ENCODE measurements at places on chromosomes 4 and X.

DNA sequence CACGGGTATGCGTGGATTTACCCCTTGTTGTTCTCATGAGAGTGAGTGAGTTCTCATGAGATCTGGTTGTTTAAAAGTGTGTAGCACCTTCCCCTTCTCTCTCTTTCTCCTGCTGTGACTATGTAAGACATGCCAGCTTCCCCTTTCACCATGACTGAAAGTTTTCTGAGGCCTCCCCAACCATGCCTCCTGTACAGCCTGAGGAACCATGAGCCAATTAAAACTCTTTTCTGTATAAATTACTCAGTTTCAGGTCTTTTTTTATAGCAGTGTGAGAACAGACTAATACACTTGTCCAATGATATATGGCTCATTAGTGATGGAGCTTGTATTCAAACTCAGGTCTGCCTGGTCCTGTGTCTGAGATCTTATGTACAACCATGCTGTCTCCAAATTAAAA, 28.5 kb upstream of the RTL3 start:
- DNase-seq: no peak

GRCh38 chrX:56232221-56233082, at the start of gene KLF8:
Gene KLF8 (plus strand): TSS chrX:56232356. CDS start chrX:56233335, 979 bp downstream.
- peak; percentile 35 for DNase-seq

GRCh38 chr4:102449751-102450352, 51.3 kb upstream of the NFKB1 start:
- no peak for DNase-seq

GRCh38 chr4:48902266-48902665, 4.3 kb downstream of the OCIAD2 start:
- DNase-seq: no peak

GRCh38 chr4:87915621-87916020, 59.9 kb upstream of the SPP1 start:
- no peak for DNase-seq

GRCh38 chrX:153928846-153929245, 2.8 kb upstream of the ARHGAP4 start:
- DNase-seq: no peak

DNA sequence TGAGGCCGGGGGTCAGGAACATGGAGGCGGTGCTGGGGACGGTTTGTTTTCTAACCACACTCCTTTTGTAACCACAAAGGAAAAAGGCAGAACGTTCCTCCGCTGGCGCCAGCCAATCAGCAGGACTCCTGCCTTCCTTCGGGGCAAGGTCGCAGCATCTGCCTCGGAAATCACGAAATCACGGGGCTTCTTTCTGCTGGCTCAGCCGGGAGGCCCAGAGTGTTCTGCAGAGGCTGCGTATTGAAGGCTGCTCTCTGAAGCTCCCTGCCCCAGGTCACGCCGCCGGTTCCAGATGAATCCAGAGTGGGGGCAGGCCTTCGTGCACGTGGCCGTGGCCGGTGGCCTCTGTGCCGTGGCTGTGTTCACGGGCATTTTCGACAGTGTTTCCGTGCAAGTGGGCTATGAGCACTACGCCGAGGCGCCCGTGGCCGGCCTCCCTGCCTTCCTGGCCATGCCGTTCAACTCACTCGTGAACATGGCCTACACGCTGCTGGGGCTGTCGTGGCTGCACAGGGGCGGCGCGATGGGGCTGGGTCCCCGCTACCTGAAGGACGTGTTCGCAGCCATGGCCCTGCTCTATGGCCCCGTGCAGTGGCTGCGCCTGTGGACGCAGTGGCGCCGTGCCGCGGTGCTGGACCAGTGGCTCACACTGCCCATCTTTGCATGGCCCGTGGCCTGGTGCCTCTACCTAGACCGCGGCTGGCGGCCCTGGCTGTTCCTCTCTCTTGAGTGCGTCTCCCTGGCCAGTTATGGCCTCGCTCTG, 9.4 kb downstream of the TMEM187 start:
- DNase-seq: no peak

DNA sequence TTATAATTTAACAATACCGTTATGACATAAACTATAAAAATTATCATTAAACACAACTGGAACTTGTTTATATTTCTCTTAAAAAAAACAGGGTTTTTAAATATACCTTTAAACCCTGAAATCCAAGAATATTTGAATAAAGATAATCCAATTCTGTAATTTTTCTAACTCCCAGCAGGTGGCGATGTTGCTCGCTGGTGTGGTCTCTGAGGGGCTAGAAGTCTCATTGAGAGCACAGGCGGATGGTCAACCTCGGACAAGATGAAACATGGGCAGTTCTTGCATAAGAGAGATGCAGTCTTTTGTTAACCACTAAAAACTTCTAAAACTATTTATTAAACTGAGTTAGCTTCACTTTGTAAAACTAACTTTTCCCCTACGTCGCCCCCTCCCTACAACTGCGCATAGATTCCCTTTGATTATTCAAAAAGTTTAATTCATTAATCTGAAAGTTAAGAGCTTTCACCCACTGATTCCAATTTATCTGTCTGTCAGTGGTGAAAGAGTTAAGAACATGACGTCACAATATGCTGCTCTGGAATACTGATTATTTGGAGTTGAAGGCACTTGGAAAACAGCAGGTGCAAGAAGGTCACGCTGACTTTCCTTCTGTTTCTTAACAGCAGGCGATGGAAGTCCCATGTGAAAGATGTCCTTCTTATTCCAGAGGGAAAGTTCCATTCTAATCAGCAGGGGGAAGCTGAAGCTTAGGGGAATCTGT, 29.5 kb downstream of the DMP1 start:
- DNase-seq: no peak

DNA sequence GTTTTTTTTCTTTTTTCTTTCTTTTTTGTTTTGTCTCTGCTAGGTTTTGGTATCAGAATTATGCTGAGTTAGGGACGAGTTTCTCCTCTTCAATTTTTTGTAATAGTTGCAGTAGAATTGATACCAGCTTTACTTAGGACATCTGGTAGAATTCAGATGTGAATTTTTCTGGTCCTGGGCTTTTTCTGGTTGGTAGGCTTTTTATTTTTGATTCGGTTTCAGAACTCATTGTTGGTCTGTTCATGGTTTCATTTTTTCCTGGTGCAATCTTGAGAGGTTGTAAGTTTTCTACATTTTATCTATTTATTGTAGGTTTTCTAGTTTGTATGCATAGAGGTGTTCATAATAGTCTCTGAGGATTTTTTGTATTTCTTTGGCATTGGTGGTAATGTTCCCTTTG, 498.1 kb upstream of the CPEB2 start:
- DNase-seq: no peak

DNA sequence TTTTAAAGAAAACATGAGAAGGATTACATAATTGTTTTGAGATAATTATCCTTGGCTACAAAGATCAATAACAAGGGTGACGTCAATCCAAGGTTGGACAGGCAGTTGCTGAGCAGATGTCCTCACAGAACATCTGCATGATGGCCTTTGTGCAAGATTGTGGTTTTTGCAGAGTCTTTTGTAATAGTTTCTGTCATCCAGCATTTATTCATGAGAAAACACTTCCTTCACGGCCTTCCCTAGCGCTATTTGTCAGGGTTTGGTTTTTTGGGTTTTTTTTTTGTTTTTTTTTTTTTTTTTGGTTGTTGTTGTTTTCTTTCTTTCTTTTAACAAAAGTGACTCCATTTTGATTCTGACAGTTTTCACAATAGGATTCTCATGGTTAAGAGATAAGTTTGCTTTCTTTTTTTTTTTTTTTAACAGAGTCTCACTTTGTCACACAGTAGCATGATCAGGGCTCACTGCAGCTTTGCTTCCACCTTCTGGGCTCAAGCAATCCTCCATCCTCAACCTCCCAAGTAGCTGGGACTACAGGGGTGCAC, 31.5 kb upstream of the ELF2 start:
- no peak for DNase-seq

DNA sequence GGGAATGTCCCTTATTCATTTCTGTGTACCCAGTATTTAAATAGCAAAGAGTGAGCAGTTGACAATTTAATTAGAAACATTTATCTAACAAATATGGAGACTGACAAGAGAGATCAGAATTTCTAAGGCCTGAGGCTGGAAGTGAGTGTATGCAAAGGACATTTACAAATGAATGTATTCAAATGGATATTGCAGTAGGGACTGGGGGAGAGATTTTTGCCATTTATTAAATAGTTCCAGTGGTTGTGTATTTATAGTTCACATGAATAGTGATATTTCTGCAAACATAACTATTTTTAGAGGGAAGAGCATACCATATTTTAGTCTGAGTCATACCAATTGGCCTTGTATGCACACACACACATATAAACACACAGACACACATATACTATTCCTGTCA, 592.4 kb downstream of the GLUD2 start:
- no peak for DNase-seq

DNA sequence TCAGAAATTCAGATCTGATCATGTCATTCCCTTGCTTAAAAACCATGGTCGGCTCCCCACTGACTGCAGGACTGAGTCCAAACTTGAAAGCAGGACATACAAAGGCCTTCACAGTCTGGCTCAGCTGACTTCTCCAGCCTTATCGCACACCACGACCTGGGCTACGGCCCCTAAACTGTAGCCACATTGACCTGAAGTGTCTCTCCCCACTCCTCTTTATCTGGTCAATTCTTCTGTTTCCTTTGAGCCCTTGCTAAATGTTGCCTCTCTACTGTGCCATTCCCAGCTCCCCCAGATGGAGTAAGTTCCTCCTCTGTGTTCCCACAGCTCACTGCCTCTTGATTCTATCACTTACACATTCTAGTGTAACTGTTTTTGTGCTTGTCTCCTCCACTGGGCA, 60.5 kb upstream of the CITED1 start:
- no peak for DNase-seq

DNA sequence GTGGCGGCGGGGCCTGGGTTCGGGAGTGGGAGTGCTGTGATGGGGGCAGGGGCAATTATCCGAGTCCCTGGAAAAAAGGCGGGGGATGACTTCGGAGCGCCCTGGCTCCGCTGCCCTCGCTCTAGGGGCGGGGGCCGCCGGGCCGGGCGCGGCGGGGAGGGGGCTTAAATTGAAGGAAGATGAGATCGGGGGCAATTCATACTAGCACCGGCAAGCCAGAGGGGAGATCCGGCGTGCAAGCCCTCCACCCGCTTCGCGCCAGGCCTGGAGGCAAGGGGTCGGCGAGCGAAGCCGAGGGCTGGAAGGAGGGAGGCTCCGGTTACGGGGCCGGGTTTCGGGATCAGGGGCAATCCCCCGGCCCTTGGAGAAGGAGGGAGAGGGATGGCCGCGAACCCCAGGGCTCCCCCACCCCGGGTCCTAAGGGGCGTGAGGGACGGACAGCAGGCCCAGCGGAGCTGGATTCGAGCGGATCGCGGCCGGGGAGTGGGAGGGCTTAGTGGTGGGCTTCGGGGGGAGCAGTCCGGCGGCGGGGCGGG, 1.2 kb downstream of the BCORL1 start:
- no peak for DNase-seq

- DNase-seq: no peak
Observed at GRCh38 chr4:150348079-150348478, 233.9 kb upstream of the MAB21L2 start.
